Thoracic aorta endothelial cell (primary cell): ENCODE measurements at places on chromosomes 13 and 19. TPM values are rescaled to one million over a fixed set of nuclear protein-coding genes. Genes with fewer than 3 reads are reported as not detected.

CABP5 gene
- total RNA-seq: not detected in 2 replicates

ZNF787 gene
- 21.0 and 23.7 TPM in 2 replicates for total RNA-seq

MEIOSIN gene
- not detected in 2 replicates for total RNA-seq

ZNF729 gene
- total RNA-seq: not detected in 2 replicates

DCT gene
- not detected in 2 replicates for total RNA-seq
